NCI-H446 (cell line): ENCODE measurements at places on chromosomes 1 and 21.
A peak's percentile ranks its signal among the peaks of the same experiment; 100 is the strongest.

DNA sequence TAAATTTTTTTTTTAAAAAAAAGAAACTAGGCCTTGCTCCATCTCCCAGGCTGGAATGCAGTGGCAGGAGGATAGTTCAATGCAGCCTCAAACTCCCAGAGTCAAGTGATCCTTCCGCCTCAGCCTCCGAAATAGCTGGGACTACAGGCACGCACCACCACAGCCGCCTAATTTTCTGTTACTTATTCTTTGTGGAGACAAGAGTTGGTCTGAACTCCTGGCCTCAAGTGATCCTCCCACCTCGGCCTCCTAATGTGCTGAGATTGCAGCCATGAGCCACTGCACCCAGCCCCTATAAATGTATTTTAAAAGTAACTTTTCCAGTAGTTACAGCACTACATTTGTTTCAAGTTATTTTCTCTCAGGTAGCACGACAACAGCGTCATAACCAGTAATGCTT is 2.3 kb downstream of the BRWD1 start:
- no peak for DNase-seq

DNA sequence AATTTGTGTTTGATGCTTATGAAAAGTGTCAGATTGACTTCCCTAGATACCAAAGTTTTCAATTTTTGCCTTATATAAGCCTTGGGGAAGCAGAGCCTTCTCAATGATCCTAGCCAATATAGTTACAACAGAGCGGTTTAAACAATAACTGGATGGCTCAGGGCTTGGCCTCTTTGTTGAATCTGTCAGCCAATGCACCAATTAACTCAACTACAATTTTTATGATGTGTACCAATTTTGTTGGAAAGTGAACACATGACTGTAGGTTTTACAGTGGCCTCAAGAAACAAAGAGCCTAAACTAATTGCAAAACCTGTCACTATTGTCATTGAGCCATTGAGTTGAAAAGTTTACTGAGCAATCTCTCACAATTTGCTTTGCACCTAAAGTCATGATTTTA is 71.6 kb upstream of the RGS18 start:
- no peak for DNase-seq

- DNase-seq: no peak
Measured at GRCh38 chr1:217494767-217495166, 136.1 kb downstream of the GPATCH2 start.

- no peak for DNase-seq
Measured at GRCh38 chr1:61455400-61455799, 269.5 kb downstream of the TM2D1 start.

DNA sequence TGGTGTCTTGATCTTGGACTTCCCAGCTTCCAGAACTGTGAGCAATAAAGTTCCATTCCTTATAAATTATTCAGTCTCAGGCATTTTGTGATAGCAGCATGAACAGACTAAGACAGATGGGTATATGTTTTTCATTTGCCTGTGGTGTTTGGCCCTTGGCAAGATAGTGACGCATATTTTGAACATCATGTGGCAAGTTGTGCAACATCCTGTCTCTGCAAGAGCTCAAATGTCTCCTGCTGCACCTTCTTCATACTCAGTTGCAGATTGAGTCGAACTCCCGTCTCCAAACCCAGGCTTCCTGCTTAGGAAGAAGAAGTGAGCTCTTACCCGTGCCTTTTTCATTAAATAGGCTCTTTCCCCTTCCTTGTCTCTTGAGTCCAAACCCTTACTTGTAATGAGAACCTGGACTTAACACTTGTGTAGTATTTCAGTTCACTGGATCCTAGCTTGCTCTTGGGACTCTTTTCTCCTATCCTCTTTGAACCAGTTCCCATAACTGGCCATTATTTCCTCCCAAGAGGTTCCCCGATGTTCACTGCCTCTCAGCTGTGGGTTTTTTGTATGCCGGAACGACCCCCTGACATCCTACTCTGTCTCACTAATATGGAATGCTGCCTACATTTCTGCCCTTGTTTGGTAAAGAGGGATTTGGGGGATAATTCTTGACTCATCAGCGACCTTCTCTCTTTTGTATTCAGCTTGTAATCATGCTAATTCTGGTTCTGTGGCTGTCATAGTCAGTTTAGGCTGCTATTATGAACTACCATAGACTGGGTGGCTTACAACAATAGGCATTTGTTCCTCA is 125.0 kb upstream of the KCNK2 start:
- DNase-seq: no peak

DNA sequence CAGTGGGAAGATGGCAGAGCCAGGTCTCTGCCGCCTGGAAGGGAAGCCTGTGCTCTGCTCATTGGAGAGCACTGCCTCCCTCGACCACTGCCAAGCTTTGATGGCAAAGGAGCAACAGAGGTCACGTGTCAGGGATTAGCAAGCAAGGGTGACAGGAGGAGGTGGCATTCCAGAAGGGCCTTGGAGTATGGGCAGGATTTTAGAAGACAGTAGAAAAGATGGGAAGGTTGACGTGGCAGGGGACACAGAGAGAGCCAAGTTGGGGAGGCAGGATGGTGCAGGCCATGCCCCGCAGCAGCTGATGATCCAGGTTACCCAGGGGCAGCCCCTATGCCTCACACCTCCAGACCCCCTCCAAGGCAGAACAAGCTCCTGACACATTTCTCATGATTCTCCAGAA is 21.9 kb upstream of the LBR start:
- no peak for DNase-seq

- no peak for DNase-seq
Measured at GRCh38 chr1:88610687-88611086, 73.4 kb upstream of the PKN2 start.

- DNase-seq: no peak
Measured at GRCh38 chr1:11882814-11883538, 24.2 kb upstream of the NPPB start.

GRCh38 chr1:93437976-93438605 is 9.8 kb upstream of the FNBP1L start:
- DNase-seq: peak; percentile 27

- DNase-seq: no peak
Measured at GRCh38 chr1:68770817-68771216, 273.9 kb upstream of the DEPDC1 start.

DNA sequence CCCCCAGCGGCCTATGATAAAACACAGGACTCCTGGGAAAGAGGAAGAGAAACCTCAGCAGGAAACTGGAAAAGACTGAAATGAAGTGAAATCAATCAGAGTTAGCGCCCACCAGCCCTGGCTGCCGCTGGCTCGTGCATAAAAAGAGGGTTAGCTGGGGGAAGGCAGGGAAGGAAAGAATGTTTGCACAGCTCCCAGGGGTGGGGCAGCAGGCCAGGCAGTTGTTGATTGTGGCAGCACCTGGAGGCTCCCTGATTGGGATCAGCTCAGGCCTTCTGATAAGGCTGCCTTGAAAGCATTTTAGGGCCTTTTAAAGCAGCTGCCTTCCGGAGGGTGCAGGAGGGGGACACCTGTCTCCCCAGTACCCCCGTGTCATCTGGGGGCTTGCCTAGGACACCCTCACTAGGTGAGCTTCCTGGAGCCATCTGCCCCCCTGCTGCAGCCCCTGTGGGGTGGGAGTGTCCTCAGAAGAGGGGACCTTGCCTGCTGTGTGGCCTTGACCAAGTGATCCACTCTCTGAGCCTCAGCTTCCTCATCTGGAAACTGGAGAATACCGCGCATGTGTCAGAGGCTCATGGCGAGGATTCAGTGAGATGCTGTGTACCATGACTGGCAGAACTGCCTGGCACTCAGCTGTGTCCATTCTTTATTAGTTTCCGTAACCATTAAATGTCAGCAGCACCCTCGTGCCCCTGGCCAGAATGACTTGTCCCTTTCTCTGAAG is 6.6 kb downstream of the EPHB2 start:
- DNase-seq: no peak

DNA sequence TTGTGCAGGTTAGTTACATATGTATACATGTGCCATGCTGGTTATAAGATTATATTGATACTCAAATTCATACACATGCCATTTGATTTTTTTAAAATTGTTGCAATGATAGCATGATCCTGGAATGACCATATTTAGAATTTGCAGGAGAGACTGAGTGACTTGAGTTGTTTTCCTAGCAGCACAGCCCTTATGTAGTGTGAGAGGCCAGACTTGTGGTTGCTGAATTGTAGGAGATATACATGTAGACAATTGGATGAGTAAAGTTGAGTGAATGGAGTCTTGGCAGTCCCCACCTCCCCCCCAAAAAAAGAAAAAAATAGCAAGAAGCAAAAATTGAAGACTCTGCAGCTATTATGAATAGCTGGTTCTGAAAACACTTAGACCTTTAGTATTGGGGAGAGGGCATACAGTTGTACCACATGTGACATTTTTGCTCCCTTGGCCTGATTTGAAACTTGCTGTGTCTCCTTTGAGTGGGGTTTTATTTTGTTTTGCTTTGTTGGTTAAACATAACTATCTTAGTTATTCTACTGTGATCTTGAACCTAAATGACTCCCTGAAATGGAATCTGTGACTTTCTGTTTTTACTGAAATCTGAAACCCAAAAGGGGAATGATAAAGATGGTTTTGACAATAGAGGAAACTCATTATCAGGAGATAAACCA is 280.3 kb downstream of the HMCN1 start:
- DNase-seq: no peak

DNA sequence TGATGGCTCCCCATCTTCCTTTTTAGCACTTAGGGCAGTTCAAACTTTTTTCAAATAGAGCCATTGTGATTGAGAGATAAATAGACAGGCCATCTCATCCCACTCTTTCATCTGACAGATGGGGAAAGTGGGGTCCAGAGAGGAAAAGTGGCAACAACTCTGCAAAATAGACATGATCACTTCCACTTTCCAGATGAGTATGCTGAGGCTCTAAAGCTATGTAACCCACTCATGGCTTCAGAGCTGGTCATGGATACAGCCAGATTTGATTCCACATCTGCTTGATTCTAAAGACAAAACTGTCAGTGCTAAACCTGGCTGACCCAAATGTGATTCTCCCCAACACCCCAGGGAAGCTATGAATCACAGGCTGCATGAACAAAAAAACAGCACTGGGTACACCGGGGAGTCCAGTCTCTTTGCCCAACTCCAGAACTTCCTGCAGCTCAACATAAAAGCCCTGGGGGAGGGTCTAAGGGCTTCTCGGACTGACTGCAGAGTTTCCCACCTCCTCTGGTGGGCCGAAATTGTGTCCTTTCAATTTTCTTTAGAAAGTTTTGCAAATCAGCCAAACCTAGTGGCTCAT is 59.3 kb downstream of the PLPP3 start:
- no peak for DNase-seq

DNA sequence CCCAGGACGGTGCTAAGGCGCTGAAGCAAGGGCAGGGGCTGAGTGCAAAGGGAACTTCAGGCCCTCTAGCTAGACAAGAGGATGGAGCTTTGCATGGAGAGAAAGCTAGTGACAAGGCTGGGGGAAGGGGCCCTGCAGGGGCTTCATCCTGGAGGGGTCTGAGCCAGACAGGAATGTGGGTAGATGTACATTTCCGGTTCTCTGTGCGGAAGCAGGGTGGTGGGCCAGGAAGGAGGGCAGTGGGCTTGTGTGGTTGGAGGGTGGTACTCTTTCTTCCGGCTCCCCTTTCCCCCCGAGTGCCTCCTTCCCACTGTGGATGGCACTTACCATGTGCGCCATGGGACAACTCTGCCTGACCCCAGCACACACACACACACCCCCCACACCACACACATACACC is 1.5 kb downstream of the KISS1 start:
- no peak for DNase-seq

GRCh38 chr1:248800459-248800858 is 25.3 kb downstream of the SH3BP5L start:
- DNase-seq: no peak

- DNase-seq: peak; percentile 94
Measured at GRCh38 chr1:241990040-241990439, 8.9 kb downstream of the MAP1LC3C start.

DNA sequence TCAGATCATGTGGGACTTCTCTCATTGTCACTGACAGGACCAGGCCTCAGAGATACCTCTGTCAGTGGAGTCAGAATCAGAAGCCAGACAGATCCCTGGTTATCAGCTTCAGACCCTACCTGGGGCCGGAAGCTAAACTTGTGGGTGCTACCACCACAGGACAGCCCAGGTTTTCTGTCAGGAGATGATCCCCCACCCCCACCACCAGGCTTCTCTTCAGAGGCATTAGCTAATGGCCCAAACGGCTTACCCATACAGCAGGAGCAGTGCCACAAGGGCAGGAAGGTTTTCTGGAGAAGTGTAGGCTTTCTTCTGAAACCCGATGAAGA is 105.5 kb downstream of the ABCA4 start:
- DNase-seq: no peak

GRCh38 chr1:180026556-180026955 is 71.9 kb downstream of the CEP350 start:
- DNase-seq: no peak

- no peak for DNase-seq
Measured at GRCh38 chr1:87167848-87168525, 160.7 kb upstream of the LMO4 start.

DNA sequence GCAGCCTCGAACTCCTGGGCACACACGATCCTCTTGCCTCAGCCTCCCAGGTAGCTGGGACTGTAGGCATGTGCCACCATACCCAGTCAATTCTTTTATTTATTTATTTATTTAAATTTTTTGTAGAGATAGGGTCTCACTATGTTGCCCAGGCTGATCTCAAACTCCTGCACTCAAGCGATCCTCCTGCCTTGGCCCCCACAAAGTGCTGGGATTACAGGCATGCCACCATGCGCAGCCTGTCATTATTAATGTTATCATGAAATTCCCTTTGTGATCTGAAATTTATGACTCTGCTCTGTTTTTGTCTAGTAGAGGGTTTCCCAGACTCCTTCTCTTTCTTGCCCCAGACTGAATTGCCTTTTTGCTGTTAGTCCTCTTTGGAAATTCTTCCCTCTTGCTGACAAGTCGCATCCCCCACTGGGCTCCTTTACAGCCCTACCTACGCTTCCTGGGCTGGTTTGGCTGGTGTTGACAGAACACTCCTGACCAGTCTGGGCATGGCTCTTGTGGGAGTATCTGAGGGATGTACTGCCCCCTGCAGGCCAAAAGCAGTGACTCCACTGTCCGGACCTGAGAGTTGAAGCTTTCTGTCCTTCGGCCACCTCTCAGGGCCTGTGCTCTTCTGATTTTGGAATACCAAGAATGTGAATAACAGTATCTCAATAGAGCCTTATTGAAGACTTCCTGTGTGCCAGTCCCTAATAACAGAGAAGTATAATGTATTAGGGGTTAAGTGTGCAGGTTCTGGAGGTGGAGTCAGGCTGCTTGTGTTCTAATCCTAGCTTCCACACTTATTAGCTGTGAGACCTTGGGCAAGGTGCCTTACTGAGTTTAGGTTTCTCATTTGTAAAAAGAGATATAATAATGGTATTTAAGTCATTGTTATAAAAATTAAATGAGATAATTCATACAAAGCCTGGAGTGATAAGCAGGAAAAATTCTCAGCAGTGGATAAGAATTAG is 28.2 kb downstream of the TCEANC2 start:
- DNase-seq: peak; percentile 30

- DNase-seq: no peak
Measured at GRCh38 chr1:44411861-44412260, 6.8 kb downstream of the RNF220 start.

- DNase-seq: no peak
Measured at GRCh38 chr1:228900886-228901392, 165.7 kb downstream of the RHOU start.

GRCh38 chr1:93839307-93839706 is 39.7 kb downstream of the DNTTIP2 start:
- no peak for DNase-seq
